ENCODE measurements at places on chromosomes 12 and 14. TPM values are rescaled to one million over a fixed set of nuclear protein-coding genes. Genes with fewer than 3 reads are reported as not detected.

TMEM260 gene
- 8.8 TPM for total RNA-seq

CMTM5 gene
- not detected for total RNA-seq

DNA sequence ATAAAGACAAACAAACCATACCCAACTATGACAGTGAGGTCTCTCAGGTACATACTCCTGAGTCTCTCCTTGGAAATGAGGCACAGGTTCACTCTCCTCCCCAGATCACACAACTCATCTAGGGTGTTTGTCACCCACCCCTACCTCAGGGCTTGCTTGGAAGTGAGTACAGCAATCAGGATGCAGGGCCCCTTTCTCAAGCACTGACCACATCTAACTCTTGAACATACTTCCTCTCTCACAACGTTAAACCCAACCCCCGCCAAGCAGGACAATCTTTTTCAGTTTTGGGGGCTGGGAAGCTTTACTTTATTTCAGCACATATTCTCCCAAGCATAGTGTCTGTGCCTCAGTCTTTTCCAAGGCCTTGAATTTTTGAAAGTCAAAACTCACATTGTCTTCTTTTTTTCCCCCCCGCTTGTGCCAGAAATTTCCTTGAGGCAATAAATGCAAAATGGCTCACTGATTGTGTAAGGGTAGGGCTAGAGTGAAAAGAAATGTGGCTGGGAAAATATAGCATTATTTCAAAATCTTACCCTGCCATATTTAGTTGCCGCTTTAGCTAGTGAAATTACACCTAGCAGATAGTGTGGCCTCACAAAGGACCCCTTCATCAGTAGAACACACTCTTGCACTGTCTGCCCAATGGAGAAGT lies 2.4 kb upstream of the GPR65 start:
- H3K4me3 ChIP-seq = peak overlapping the region; percentile 2
- H3K27me3 ChIP-seq = no peaks in the 10 kb centered on the region
- peak overlapping the region; percentile 83 for H3K27ac ChIP-seq
- peaks cover 20% of the 10 kb centered on the region for H3K36me3 ChIP-seq
- DNase-seq = peak; percentile 18

DNA sequence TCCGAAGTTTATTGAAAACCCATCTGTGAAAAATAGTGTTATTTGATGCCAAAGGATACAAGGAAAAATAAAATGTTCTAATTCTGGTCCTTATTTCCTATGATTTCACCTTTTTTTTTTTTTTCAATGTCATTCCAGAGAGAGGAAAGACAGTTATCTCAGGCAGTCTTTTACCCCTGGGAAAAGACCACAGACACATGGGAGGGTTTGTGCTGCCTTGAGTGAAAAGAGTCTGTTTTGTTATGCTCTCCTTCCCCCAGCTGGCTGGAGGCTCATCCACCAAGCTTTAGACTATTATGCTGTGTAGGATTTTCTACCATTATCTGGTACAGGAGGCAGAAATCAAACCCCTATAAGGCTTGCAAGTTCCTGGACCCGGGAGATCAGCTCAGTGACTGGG lies 151.8 kb downstream of the CRADD start:
- peaks cover 3% of the 10 kb centered on the region for H3K4me1 ChIP-seq
- H3K36me3 ChIP-seq = no peaks in the 10 kb centered on the region
- DNase-seq = no peak

DNA sequence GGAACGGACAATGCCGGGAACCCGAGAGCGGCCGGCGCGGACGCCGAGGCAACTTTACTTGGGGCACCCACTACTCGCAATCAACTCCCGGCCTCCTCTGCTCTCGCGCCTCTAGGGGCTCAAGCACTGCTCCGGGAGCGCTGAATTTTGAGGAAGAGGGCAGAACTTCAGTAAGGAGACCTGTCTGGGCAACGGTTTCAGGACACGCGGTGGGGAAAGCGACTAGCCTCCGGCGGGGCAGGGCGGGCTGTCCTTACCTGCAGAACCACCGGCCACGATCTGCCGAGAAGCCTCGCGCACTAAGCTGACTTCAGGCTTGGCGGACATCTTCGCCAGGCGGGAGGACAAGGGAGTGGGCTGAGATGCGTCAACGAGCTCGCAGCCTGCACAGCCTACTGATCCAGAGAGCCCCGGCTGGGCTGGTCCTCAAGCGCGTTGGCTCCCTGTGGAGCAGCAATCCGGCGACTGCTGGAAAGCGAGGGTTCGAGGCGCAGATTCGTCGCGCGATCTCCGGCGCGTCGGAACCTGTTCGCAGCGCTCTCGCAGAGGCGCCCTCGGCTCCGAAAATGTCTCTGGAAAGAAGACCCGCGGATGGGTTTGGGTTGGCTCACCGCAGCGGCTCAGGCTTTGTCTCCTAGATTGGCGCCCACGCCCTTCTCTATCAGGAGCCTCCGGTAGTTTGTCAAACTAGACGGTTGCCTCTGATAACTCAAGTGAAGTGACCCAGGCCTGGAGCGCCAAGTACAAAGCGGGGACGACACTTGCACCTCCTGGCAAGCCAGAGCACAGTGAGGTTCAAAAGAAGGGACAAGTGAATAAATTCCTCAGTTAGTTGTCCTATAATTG lies at the start of gene SLC25A21:
Gene SLC25A21 (minus strand): TSS at position 583 of the 846 bp plus-strand sequence.
- H3K4me3 ChIP-seq = peak within 1 kb of the TSS; percentile 34
- DNase-seq = peak; percentile 4
- peaks cover 49% of the 10 kb centered on the region for H3K27me3 ChIP-seq
- H3K36me3 ChIP-seq = no peaks in the 10 kb centered on the region
- H3K27ac ChIP-seq = no peak within 1 kb of the TSS
- peaks cover 2% of the 10 kb centered on the region for H3K4me1 ChIP-seq

DNA sequence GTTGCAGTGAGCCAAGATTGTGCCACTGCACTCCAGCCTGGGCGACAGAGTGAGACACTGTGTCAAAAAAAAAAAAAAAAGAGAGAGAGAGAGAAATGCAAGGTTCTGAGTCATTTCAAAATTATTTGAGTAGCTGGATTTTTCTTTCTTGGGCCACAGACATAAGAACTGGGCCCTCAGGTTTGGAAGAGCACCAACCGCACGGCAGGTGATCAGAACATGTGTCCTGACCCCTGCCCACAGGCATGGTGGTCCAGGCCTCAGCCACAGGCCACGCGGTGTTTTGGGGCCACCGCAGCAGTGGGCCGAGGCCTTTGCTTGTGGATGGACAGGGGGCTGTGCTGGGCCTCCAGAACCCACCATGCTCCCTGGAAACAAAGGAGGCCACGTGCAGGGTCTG lies 126.7 kb downstream of the CALM1 start:
- no peaks in the 10 kb centered on the region for H3K4me1 ChIP-seq
- no peaks in the 10 kb centered on the region for H3K36me3 ChIP-seq
- peaks cover 3% of the 10 kb centered on the region for H3K27me3 ChIP-seq

DNA sequence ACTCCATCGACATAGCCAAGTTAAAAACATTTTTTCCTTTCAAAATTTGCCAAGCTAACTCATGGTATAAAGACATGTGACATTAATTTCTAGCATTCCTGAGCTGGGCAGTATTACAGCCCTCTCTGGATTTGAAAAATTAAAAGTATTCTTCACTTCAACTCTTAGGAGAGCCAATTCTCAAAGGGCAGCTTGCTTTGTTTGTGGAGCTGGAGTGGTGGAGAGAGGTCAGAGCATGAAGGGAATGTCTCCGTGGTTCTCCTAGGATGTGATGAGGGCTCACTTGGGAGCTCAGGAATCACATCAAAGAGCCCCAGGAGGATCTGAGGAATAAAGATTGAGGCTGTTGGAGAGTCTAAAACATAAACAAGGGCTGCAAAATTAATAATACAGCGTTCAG lies 46.9 kb upstream of the RGS6 start:
- H3K27ac ChIP-seq = no peak overlapping the region
- peaks cover 35% of the 10 kb centered on the region for H3K27me3 ChIP-seq
- no peak overlapping the region for H3K4me3 ChIP-seq
- DNase-seq = no peak
- peaks cover 2% of the 10 kb centered on the region for H3K36me3 ChIP-seq

DNA sequence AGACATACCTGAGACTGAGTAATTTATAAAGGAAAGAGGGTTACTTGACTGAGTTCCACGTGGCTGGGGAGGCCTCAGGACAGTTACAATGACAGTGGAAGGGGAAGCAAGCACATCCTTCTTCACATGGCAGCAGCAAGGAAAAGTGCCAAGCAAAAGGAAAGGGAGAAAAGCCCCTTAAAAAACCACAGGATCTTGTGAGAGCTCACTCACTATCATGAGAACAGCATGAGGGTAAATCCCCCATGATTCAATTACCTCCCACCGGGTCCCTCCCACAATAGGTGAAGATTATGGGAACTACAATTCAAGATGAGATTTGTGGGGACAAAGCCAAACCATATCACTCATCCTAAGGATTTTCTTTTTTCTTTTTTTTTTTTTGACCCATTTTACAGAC lies 177.8 kb upstream of the EEA1 start:
- DNase-seq = no peak
- no peaks in the 10 kb centered on the region for H3K27me3 ChIP-seq
- no peaks in the 10 kb centered on the region for H3K36me3 ChIP-seq
- H3K4me1 ChIP-seq = peaks cover 9% of the 10 kb centered on the region
- no peak overlapping the region for H3K27ac ChIP-seq

GRCh38 chr12:113755098-113755497 lies 211.0 kb downstream of the RBM19 start:
- no peaks in the 10 kb centered on the region for H3K4me1 ChIP-seq
- peaks cover 7% of the 10 kb centered on the region for H3K27me3 ChIP-seq
- H3K36me3 ChIP-seq = no peaks in the 10 kb centered on the region
- no peak for DNase-seq

- peaks cover 8% of the 10 kb centered on the region for H3K27me3 ChIP-seq
- H3K4me3 ChIP-seq = no peak overlapping the region
- DNase-seq = no peak
- H3K4me1 ChIP-seq = peaks cover 4% of the 10 kb centered on the region
- no peaks in the 10 kb centered on the region for H3K36me3 ChIP-seq
- no peak overlapping the region for H3K27ac ChIP-seq
Observed at GRCh38 chr12:4819654-4820053, 90.1 kb upstream of the KCNA1 start.

All from activated naive CD8-positive, alpha-beta T cell treated with anti-CD3 and anti-CD28 coated beads for 36 hours (primary cell).